ENCODE measurements at places on chromosomes 3 and 15. TPM values are rescaled to one million over a fixed set of nuclear protein-coding genes. Genes with fewer than 3 reads are reported as not detected.

DNA sequence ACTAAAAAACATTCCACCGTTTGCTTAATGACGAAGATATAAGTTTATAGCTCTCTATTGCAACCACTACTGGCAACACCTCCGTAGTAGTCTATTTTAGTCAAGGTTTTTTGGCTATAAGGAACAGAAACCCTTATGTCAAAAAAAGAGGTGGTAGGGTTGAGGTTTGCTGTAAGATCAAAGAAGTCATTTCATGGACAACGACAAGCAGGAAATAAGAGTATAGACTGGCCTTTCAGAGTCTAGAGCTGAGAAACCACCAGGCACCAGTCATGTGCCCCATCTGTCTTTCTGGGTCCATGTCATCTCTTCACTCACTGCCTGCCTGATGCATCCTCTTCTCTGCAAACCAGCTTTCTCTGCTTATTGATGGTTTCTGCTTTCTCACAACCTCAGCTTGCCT is 42.7 kb downstream of the THBS1 start:
- H3K36me3 ChIP-seq, result no peaks in the 10 kb centered on the region
- H3K4me3 ChIP-seq, result no peak overlapping the region
- H3K27ac ChIP-seq, result no peak overlapping the region
- no peak for DNase-seq
- peaks cover 2% of the 10 kb centered on the region for H3K4me1 ChIP-seq
- no peaks in the 10 kb centered on the region for H3K27me3 ChIP-seq

- no peaks in the 10 kb centered on the region for H3K27me3 ChIP-seq
- H3K4me3 ChIP-seq, result no peak overlapping the region
- no peak for DNase-seq
Measured at GRCh38 chr3:79973482-79973881, 205.7 kb upstream of the ROBO1 start.

GRCh38 chr3:29141918-29142275 is 139.0 kb upstream of the RBMS3 start:
- no peak for DNase-seq
- H3K27ac ChIP-seq, result no peak overlapping the region
- H3K27me3 ChIP-seq, result no peaks in the 10 kb centered on the region
- no peak overlapping the region for H3K4me3 ChIP-seq
- H3K36me3 ChIP-seq, result no peaks in the 10 kb centered on the region

- DNase-seq, result peak; percentile 47
- no peaks in the 10 kb centered on the region for H3K27me3 ChIP-seq
- H3K4me3 ChIP-seq, result no peak overlapping the region
- H3K27ac ChIP-seq, result peak overlapping the region; percentile 23
- H3K4me1 ChIP-seq, result peaks cover 7% of the 10 kb centered on the region
Measured at GRCh38 chr15:62209322-62209721, 44.2 kb upstream of the C2CD4B start.

SERINC4 gene
- total RNA-seq, result 0.14 TPM

DNA sequence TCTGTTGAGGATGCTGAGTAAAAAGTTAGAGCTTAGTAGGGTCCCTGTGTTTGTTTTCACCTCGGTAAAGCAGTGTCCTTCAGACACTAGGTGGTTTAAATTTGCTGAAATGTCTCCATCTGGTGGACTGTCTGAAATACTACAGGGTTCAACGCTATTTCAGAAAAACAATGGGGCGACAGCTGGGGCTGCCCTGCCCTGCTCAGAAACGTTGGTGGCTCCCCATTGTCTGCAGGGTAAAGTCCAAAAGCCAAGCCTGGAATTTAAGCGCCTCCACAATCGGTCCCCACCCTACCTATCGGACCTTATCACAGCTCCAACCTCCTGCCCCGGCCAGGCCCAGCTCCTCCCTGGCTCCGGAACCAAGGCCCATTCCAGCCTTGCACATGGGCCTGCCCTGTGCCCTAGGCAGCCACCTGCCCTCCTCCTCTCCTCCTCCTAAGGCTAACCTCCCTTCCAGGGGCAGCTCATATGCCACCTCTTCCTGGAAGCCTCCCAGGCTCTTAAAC is 4.3 kb upstream of the TSEN2 start:
- peak; percentile 18 for DNase-seq
- no peaks in the 10 kb centered on the region for H3K36me3 ChIP-seq
- peaks cover 5% of the 10 kb centered on the region for H3K4me1 ChIP-seq
- H3K4me3 ChIP-seq, result no peak overlapping the region
- no peak overlapping the region for H3K27ac ChIP-seq

DNA sequence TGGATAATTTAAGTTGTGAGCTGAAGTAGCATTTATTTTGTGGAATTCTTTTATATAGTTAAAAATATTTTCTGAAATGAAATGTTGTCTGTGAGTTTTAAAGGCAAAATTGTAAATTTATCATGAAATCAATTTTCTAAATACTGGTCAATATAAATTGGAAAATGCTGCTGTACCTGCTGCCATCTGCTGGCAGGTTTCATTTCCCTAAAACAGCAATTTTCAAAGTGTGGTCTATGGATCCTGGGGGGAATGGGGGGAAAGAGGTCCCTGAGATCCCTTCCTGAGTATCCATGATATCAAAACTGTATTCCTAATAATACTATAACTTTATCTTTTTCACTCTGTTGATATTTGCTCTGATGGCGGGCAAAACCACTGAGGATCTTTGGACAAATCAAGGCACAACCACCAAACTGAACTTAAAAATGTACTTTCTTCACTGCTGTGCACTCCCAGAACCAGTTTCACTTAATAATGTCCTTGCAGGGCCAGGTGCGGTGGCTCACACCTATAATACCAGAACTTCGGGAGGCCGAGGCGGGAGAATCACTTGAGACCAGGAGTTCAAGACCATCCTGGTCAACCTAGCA is 17.2 kb upstream of the CCR4 start:
- H3K27me3 ChIP-seq, result no peaks in the 10 kb centered on the region
- H3K27ac ChIP-seq, result no peak overlapping the region
- no peaks in the 10 kb centered on the region for H3K36me3 ChIP-seq
- H3K4me1 ChIP-seq, result no peaks in the 10 kb centered on the region

KLHL6 gene
- 0.35 TPM for total RNA-seq

DNA sequence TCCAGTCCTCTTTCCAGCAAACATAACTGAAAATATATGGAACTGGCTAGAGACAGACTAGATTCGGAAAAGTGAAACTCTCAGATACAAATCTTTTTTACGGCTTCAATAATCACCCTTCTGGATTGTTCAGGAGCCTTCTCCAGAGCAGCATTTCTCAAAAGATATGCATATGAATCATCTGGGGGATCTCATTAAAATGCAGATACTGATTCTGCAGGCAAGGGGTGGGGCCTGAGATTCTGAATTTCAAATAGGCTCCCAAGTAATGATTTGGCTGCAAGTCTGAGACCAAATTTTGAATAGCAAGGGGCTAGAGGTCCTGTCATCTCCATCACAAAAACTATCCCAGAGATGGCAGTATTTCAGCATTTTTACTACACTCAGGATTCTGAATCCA is 165.4 kb downstream of the CTNNB1 start:
- no peaks in the 10 kb centered on the region for H3K4me1 ChIP-seq
- no peaks in the 10 kb centered on the region for H3K36me3 ChIP-seq
- H3K27me3 ChIP-seq, result no peaks in the 10 kb centered on the region

GRCh38 chr3:66466606-66467270 is 34.1 kb downstream of the LRIG1 start:
- DNase-seq, result no peak
- no peak overlapping the region for H3K4me3 ChIP-seq
- peaks cover 48% of the 10 kb centered on the region for H3K4me1 ChIP-seq
- no peaks in the 10 kb centered on the region for H3K27me3 ChIP-seq

- no peak overlapping the region for H3K4me3 ChIP-seq
- no peaks in the 10 kb centered on the region for H3K4me1 ChIP-seq
- H3K27me3 ChIP-seq, result no peaks in the 10 kb centered on the region
Measured at GRCh38 chr15:63405683-63406390, 24.2 kb upstream of the CA12 start.

TEX55 gene
- total RNA-seq, result not detected

GRCh38 chr3:176632925-176633324 is 564.4 kb downstream of the TBL1XR1 start:
- no peak overlapping the region for H3K4me3 ChIP-seq
- H3K4me1 ChIP-seq, result no peaks in the 10 kb centered on the region
- DNase-seq, result no peak
- no peaks in the 10 kb centered on the region for H3K27me3 ChIP-seq
- no peaks in the 10 kb centered on the region for H3K36me3 ChIP-seq
- no peak overlapping the region for H3K27ac ChIP-seq

- no peaks in the 10 kb centered on the region for H3K4me1 ChIP-seq
- DNase-seq, result no peak
- no peaks in the 10 kb centered on the region for H3K27me3 ChIP-seq
- no peak overlapping the region for H3K4me3 ChIP-seq
- H3K36me3 ChIP-seq, result no peaks in the 10 kb centered on the region
Measured at GRCh38 chr3:195005251-195005620, 265.7 kb downstream of the XXYLT1 start.

GRCh38 chr3:40057786-40058185 is 248.4 kb downstream of the MYRIP start:
- no peak overlapping the region for H3K4me3 ChIP-seq
- no peaks in the 10 kb centered on the region for H3K27me3 ChIP-seq
- H3K27ac ChIP-seq, result no peak overlapping the region
- no peak for DNase-seq
- no peaks in the 10 kb centered on the region for H3K36me3 ChIP-seq

DNA sequence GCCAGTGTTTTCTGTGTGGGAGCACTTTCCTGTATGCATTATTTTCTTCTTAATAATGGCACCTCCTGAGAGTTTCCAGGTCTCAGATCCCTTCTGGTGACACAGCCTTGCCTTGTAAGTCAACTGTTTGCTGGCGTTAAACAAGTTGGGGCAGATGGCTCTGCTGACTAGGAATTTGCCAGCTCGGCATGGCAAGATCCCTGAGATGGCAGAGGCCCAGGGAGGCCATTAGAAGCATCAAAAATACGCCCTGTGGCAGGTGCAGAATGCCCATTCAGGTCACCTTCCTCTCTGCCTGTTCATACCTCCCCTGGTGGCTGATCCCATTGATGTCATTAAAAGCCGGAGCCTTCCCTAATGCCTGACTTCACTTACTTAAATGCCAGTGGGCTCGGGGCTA is 320.9 kb upstream of the CTDSPL start:
- H3K27ac ChIP-seq, result no peak overlapping the region
- no peaks in the 10 kb centered on the region for H3K36me3 ChIP-seq
- no peak for DNase-seq
- no peaks in the 10 kb centered on the region for H3K4me1 ChIP-seq

DNA sequence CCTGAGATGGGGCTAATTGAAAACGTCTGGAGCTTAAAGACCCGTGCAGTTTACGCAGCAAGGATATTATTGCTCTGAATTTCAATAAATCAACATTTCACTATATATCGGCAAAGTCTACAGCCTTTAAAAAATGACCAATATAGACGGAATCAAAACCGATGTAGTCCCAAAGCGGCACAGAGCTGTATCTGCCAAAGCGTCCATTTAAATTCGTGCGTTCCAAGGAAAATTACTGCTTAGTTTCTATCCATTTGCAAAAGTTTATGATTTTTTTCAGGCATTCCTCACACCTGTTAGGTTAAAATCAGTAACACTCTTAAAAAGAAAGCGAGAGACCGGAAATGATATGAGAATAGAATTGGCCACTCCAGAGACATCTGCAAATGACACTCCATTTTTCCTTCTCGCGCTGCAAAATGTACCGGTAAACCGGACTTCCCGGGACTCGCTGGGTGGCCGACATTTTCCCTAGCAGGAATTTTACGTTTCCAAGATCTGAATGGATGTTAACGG is 777 bp upstream of the EIF4A2 start:
- peak overlapping the region; percentile 98 for H3K27ac ChIP-seq
- H3K27me3 ChIP-seq, result no peaks in the 10 kb centered on the region
- H3K4me3 ChIP-seq, result peak overlapping the region; percentile 86
- H3K36me3 ChIP-seq, result peaks cover 27% of the 10 kb centered on the region
- peaks cover 21% of the 10 kb centered on the region for H3K4me1 ChIP-seq

- no peaks in the 10 kb centered on the region for H3K36me3 ChIP-seq
- DNase-seq, result no peak
- H3K4me3 ChIP-seq, result no peak overlapping the region
- H3K27me3 ChIP-seq, result no peaks in the 10 kb centered on the region
- H3K4me1 ChIP-seq, result no peaks in the 10 kb centered on the region
Measured at GRCh38 chr3:116524453-116525210, 79.3 kb upstream of the LSAMP start.

- no peaks in the 10 kb centered on the region for H3K36me3 ChIP-seq
- no peak overlapping the region for H3K4me3 ChIP-seq
- no peaks in the 10 kb centered on the region for H3K4me1 ChIP-seq
- no peak overlapping the region for H3K27ac ChIP-seq
- H3K27me3 ChIP-seq, result peaks cover 5% of the 10 kb centered on the region
- no peak for DNase-seq
Measured at GRCh38 chr15:82051664-82052063, 5.8 kb upstream of the MEX3B start.

DNA sequence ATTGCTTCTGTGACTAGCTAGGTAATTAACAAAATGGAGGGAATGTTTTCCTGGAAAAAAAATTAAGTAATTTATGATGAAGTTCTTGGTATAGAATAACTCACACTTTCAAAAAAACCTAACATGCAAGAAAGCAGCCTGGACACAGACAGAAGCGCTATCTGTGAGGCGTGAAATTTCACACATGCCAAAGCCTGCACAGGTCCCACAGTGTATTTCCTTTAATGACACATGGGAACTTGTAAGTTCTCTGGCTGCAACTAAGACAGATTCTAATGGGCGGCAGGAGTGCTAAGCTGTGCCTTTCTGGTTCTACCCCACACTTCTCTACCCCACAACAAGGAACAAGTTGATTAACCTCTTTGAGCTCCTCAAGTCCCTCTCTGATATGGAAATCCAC is 84.9 kb upstream of the NEO1 start:
- no peak for DNase-seq
- H3K27me3 ChIP-seq, result no peaks in the 10 kb centered on the region

CAND2 gene
- total RNA-seq, result 1.6 TPM

DNA sequence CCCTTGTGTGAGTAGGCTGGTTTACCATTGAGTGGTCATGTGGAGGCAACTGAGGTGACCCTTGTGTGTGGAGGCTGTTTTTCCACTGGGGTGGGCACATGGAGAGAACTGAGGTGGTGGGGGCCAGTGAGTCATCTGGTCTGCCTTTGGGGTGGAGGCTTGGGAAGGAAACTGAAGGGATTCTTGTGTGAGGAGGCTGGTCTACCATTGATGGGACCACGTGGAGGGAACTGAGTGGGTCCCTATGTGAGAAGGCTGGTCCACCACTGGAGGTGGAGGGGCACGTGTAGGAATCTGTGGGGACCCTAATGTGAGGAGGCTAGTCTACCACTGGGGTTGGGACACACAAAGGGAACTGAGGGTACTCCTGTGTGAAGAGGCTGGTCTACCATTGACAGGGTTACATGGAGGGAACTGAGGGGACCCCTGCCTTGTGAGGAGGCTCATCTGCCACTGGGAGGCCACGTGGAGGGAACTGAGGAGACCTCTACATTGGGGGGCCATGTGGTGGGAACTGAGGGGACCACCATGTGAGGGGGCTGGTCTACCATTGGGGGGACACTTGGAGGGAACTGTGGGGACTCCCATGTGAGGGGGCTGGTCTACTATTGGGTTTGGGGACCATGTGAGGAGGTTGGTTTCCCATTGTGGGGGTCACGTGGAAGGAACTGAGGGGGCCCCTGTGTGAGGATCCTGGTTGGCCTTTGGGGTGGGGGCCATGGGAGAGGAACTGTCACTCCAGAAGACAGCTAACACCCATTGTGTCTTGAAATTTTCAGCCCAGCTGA is 164.5 kb downstream of the WNT7A start:
- no peaks in the 10 kb centered on the region for H3K4me1 ChIP-seq
- no peaks in the 10 kb centered on the region for H3K36me3 ChIP-seq
- H3K27ac ChIP-seq, result no peak overlapping the region
- H3K4me3 ChIP-seq, result no peak overlapping the region
- DNase-seq, result no peak

Measured in pancreas (tissue), 10 donors.